RPMI8226 (cell line): ENCODE measurements at places on chromosomes 3 and 15.

DNA sequence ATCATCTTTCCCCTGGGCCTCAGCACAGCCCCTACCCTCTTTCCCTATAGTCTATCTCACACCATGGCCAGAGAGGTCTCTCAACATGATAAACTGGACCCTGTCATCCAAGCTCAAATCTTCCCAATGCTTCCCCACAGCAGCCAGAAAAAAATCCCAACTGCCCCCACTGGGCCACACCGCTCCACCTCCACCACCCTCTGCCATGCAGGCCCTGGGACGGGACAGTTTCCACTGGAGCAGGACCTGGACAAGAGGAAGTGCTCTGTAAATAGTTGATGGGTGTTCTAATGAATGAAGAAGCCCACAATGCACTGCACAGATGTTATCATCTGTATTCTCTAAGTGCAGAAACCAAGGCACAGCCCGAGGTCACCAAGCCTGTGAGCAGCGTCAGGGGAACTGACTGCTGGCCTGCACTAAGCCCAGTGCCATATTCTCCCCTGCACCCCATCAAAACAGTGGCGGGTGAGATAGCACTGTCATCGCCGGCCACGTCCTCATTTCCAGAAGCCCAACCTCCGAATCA, 161.1 kb downstream of the NUP210 start:
- DNase-seq = no peak

DNA sequence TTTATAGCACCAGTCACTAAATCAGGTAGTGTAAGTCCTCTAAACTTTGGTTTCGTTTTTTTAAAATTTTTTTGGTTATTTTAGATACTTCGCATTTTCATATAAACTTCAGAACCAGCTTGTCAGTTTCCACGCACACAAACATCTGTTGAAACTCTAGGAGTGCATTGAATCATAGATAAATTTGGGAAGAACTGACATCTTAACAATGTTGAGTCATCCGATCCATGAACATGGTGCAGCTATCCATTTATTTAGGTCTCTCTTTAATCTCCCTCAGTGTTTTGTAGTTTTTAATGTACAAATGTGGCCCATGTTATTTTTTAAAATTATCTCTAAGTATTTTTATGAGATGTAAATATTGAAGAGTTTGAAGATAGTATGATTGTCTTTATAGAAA, 17.7 kb downstream of the TICRR start:
- no peak for DNase-seq

GRCh38 chr3:80157546-80157945, 389.7 kb upstream of the ROBO1 start:
- DNase-seq = no peak

- DNase-seq = no peak
These were observed 20.0 kb downstream of the PCCB start for GRCh38 chr3:136270179-136270578.

GRCh38 chr3:18366258-18366657, 58.9 kb downstream of the SATB1 start:
- DNase-seq = no peak

DNA sequence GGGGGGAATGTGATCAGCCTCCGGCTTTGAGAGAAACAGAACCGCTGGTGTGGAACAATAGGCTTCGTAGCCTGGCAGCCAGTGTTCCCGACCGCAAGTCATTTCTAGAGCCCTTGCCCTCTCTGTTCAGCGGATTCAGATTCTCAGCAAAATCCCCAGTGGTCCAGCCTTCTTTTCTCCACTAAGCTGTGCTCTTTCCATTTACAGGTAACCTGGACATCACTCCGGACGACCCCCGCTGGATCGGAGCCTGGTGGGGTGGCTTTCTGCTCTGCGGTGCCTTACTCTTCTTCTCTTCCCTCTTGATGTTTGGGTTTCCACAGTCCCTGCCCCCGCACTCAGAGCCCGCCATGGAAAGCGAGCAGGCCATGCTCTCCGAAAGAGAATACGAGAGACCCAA, 250.6 kb downstream of the SLCO3A1 start:
- DNase-seq = no peak

DNA sequence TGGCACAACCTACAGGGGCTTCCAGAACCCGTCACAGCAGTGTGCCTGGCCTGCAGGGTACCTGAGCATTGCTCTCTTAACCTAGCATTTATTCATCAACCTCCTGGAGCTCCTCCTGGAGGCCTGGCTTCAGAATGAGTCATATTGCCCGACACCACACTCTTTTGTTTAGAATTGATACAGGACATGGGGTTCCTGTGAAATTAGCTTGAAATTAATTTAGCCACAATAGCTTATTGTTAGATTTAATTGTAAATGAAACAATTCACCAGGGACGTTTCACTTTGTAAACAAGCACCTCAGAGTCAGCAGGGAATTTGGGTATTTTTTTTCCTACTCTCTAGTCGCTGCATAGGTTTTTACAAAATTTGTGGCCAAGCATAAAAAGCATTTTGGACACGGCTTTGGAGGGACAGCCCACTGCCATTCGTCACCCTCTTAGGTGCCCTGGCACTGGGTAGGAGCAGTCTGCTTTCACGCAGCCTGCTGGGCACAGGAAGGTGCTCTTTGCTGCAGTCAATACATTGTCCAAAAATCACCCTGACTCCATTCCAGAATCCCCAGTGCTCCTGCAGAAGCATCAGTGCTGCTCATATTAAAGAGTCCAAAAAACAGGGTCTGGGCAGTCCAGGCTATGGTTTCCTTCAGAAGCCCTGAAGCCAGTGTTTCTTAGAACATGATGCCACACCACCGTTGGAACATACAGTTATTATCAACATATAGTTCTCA, 60.8 kb upstream of the MEF2A start:
- DNase-seq = no peak

DNA sequence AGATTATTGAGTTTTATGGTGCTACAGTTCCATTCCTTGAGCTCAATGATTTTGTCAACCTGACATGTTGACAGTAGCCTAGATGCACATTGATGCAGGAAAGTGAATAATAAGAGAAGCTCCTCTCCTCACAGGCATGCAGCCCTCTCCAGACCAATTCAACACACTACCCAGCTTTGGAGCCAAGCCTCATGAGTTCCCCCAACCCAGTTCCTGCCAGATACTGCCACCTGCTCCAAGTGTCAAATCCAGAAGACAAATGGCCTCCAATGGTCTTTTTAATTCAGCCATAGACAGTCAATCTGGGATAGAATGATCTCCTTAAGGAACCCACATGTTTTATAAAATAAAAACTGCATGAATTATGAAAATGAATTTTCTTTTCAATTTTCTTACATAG, 83.7 kb upstream of the ARHGEF3 start:
- DNase-seq = no peak

- DNase-seq = no peak
These were observed 83.5 kb upstream of the ZNF280D start for GRCh38 chr15:56816781-56817180.

- DNase-seq = no peak
These were observed 36.8 kb downstream of the PFN2 start for GRCh38 chr3:149933858-149934257.

GRCh38 chr3:133570937-133571320, 2.6 kb upstream of the CDV3 start:
- no peak for DNase-seq

DNA sequence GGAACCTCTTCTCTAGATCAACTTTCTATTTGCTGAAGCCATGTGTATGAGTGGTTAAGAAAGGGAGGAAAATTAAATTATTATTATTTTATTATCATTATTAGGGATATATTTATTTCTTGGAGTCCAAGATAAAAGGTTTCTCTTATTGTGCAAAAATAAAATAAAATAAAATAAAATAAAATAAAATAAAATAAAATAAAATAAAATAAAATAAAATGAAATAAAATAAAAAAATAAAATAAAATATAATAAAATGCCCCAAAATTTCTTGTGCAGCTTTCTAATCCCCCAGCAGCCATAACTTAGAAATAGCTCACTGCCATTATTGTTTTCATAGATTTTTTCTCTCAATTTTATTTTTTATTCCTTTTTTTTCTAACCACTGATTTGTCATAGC, 526.8 kb downstream of the VGLL3 start:
- no peak for DNase-seq

DNA sequence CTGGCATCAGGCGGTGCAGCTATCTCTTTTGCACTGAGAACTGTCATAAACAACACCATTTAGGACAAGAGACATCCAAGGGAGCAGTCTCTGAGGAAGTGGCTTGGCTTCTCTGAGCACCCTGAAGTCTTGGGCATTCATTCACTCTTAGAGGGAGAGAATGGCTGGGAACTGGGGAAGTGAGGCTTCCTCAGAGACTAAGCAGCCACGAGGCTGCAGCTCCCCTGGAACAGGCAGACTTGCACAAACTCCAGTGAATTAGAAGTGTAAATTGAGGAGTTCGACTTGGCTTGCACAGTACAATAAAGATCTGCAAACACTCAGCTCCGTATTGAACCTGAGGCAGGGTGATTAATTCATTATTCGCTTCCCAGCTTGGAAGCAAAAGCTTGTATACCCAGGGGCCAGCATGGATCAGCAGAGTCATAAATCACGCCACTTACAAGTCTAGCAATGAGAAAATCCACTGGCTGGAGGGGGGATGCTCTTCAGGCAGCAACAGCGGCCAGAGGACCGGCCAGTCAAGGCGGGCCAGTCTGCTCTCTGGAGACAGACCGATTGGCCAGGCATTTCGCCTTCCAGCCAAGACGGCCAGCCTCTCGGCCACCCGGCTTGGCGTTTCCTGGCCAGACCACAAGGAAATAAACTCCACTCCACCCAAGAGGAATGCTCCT, 118.8 kb upstream of the ADPGK start:
- DNase-seq = no peak

DNA sequence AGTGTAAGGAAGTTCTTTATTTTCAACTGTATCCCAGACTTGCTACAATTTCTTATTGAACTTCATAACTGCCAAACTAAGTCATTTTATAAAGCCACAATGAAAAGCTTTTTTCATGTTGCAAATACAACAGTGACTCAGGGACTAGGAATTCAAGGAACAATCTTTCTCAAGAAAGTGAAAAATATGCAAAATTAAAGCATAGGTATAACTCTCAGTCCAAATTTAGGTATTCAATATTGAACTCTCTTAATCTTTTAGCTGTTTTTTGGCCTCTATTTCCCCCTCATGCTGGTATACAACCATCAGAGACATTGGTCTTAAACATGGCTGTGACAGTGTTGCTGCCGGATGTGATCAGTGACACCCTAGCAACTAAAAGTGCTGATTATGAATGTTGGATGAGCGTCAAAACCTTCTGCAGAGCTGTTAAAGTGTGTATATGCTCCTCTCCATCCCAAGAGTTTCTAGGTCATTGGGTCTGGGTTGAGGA, 476.9 kb downstream of the ZNF385D start:
- DNase-seq = no peak

GRCh38 chr3:143208976-143209714, 89.6 kb downstream of the CHST2 start:
- peak; percentile 33 for DNase-seq

- DNase-seq = no peak
These were observed 781.2 kb upstream of the NR2F2 start for GRCh38 chr15:95549168-95549738.

GRCh38 chr3:117019082-117019713, 309.6 kb downstream of the TUSC7 start:
- DNase-seq = peak; percentile 54

- DNase-seq = no peak
These were observed 171.9 kb downstream of the ERC2 start for GRCh38 chr3:56296361-56296760.
